ENCODE measurements at places on chromosomes 3 and 15. TPM values are rescaled to one million over a fixed set of nuclear protein-coding genes. Genes with fewer than 3 reads are reported as not detected.

Gene CELF6
- total RNA-seq = not detected

Gene SERPINI2
- total RNA-seq = not detected

Gene GPR15
- total RNA-seq = not detected

Gene ABHD10
- 53.3 TPM for total RNA-seq

Gene TMCO5A
- total RNA-seq = not detected

Gene AGBL1
- total RNA-seq = not detected

Gene SLC25A26
- 31.6 TPM for total RNA-seq

Gene PCSK6
- 4.2 TPM for total RNA-seq

Gene HTR3E
- not detected for total RNA-seq

Gene TSEN2
- total RNA-seq = 14.1 TPM

Gene TEX9
- total RNA-seq = 8.7 TPM

Gene CYP1A1
- 0.19 TPM for total RNA-seq

Gene ZNF620
- total RNA-seq = 1.9 TPM

Gene PEX5L
- under 0.01 TPM for total RNA-seq

Gene BTLA
- total RNA-seq = not detected

Gene KBTBD13
- total RNA-seq = not detected

Gene KCNMB2
- total RNA-seq = not detected

Gene MYD88
- total RNA-seq = 23.0 TPM

Gene CCRL2
- total RNA-seq = 0.19 TPM

Gene FETUB
- not detected for total RNA-seq

Gene TGM4
- not detected for total RNA-seq

Gene SKOR1
- total RNA-seq = under 0.01 TPM

Gene SLC12A6
- 13.8 TPM for total RNA-seq

Gene SEMA3F
- total RNA-seq = 1.7 TPM

Data from regular cardiac myocyte (primary cell).